ENCODE measurements at places on chromosomes 7 and 10.

- no peak for DNase-seq
Measured at GRCh38 chr10:130427216-130427722, 291.1 kb downstream of the GLRX3 start.

- DNase-seq = no peak
Measured at GRCh38 chr7:70301673-70302185, 703.5 kb downstream of the AUTS2 start.

- DNase-seq = no peak
Measured at GRCh38 chr7:24073651-24074420, 210.2 kb upstream of the NPY start.

DNA sequence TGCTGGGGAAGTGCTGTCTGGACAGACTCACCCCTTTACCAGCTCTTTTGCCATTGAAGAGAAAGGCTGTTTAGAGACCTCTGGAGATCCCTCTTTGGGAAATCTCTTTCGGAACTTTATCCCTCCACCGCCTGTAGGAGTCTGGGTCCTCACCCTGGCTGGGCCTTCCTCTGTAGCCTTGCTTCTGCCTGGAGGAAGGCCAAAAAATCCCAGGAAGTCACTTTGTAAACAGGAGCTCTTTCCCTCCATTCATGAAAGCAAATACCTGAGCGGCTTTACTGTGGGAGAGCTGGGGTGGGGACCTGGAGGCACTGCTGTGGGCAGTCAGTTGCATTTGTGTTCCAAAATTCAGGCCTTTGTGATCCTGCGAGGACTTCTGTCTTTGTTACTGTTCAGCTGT, 126.2 kb downstream of the KLF6 start:
- DNase-seq = no peak

GRCh38 chr7:15891151-15891881, 204.8 kb upstream of the MEOX2 start:
- peak; percentile 40 for DNase-seq

DNA sequence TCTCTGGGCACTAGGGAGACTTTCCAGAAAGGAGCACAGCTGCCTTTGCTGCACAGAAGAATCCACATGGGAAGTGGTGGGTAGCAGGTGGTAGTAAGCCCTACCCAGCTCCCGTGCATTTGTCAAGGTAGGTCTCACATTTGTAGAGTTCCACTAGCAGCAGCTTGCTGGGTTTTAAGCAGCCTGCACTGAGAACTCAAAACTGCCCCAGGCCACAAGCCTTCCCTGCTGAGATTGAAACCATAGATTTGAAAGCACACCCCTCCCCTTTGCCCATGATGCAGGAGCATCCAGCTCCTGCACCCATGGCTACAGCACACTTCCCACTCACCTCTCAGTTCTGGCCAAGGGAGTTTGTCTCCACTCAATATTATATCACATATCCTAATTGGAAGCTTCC, 604.5 kb upstream of the STEAP1 start:
- DNase-seq = no peak

- peak; percentile 89 for DNase-seq
Measured at GRCh38 chr7:128381161-128381821, 19.8 kb upstream of the PRRT4 start.

- DNase-seq = no peak
Measured at GRCh38 chr7:2521952-2522591, 2.5 kb downstream of the LFNG start.

GRCh38 chr7:138358850-138359341, 101.2 kb upstream of the TRIM24 start:
- DNase-seq = no peak

GRCh38 chr10:89252225-89252585, 630 bp upstream of the LIPA start:
- DNase-seq = no peak

- no peak for DNase-seq
Measured at GRCh38 chr10:29918623-29919400, 140.6 kb downstream of the JCAD start.

GRCh38 chr7:73437621-73438416, 4.2 kb downstream of the FZD9 start:
- no peak for DNase-seq

- DNase-seq = no peak
Measured at GRCh38 chr7:27199849-27200760, at the start of gene HOXA13. Gene HOXA13 (minus strand): TSS chr7:27200091. CDS start chr7:27200077, 14 bp downstream.

DNA sequence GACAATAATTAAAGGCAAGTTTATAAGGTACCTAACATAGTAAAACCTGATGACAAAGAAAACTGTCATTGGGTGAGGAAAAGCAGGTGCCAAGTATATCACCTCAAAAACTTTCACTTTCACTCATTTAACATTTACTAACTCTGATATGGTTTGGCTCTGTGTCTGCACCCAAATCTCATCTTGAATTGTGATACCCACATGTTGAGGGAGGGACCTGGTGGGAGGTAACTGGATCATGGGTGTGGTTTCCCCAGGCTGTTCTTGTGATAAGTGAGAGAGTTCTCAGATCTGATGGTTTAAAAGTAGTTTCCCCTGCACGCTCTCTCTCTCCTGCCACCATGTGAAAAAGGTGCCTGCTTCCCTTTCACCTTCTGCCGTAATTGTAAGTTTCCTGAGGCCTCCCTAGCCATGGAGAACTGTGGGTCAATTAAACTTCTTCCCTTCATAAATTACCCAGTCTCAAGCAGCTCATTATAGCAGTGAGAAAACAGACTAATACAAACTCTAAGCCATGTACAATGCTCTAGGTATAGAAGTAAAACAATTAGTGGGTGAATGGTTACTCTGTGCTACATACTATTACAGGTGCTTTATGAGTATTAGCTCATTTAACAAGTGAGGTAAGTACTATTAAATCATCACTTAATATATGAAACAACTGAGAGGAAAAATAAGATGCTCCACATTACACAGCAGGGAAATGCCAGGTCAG, 199.0 kb downstream of the CHCHD3 start:
- no peak for DNase-seq

GRCh38 chr10:123562811-123563580, 103.2 kb upstream of the GPR26 start:
- DNase-seq = no peak

DNA sequence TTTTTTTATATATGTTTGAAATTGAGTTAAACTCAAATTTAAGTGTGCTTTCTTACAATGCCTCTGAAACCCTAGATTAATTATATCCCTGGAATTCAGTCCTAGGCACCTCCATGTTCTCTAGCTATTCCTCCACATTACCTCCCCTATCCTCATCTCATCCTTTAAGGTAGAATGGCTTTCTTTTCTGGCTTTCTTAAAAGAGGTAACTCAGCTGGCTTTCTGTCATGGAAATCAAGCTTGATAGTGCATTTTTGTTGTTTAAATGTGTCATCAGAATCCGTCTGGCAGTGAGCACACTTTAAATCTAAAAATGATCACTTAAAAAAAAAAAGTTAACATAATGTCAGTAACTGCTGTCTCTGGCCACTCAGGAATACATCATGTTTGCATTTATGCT, 42.2 kb downstream of the AHR start:
- DNase-seq = no peak

DNA sequence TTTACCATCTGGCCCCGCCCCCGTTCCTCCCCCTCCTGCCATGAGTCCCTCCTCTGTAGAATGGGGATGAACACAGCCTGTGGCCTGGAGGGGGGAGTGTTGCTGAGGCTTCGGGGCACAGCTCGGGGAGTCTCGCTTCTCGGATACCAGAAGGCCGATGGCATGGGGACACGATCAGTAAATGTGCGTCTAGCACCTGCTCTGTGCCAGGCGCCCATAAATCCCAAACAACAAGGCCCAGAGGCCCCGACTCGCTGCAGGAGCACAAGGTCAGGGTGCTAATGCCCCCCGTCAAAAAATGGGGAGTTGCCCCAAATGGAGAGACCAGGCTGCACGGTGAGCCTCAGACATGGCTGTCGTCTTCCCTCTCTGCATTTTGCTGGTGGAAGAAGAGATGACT, 40.7 kb downstream of the JAKMIP3 start:
- DNase-seq = no peak

GRCh38 chr7:139776486-139777132, 1.2 kb downstream of the HIPK2 start:
- DNase-seq = peak; percentile 48

GRCh38 chr7:44186736-44187135, 2.5 kb downstream of the GCK start:
- no peak for DNase-seq

- DNase-seq = no peak
Measured at GRCh38 chr7:154566877-154567276, 436.0 kb downstream of the PAXIP1 start.

DNA sequence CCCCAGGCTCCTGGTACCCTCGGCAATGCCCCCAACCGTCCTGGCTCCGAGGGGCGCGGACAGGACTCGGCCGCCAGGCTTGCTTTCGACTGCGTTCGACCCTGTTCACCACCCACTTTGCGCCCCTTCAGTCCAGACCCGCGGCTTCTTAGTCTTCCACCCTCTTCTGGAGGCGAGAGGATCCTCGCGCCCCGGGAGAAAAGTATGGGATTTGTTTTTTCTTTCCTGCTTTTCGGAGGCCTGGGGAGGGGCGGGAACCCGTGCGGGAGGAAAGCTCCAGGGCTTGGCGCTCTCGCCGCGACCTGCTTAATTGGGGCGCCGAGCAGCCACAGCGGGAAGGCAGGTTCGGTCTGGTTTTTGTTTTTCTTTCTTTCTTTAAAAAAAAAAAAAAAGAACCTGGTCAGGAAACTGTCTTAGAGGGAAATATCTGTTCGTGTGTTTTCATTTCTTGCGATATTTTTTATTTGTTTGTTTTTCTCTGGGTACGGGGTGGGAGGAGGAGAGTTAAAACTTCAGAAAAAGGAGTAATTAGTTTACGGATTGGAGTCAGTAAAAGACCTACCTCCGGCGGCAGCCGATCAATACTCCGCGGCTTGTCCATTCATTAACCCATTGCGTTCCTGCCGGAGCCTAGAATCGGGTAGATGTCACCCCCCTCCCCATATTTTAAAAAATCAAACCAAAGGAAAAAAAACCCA, 1.6 kb downstream of the EMX2 start:
- DNase-seq = no peak

- DNase-seq = no peak
Measured at GRCh38 chr7:8669501-8669851, 236.1 kb downstream of the NXPH1 start.

GRCh38 chr7:14505906-14506305, 396.6 kb downstream of the DGKB start:
- DNase-seq = peak; percentile 24

DNA sequence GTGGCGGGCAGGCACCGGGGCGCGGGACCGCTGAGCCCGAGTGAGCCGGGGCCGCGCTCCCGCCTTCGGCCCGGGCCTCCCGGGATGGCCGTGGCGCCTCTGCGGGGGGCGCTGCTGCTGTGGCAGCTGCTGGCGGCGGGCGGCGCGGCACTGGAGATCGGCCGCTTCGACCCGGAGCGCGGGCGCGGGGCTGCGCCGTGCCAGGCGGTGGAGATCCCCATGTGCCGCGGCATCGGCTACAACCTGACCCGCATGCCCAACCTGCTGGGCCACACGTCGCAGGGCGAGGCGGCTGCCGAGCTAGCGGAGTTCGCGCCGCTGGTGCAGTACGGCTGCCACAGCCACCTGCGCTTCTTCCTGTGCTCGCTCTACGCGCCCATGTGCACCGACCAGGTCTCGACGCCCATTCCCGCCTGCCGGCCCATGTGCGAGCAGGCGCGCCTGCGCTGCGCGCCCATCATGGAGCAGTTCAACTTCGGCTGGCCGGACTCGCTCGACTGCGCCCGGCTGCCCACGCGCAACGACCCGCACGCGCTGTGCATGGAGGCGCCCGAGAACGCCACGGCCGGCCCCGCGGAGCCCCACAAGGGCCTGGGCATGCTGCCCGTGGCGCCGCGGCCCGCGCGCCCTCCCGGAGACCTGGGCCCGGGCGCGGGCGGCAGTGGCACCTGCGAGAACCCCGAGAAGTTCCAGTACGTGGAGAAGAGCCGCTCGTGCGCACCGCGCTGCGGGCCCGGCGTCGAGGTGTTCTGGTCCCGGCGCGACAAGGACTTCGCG, 534 bp downstream of the FZD9 start:
- DNase-seq = no peak

DNA sequence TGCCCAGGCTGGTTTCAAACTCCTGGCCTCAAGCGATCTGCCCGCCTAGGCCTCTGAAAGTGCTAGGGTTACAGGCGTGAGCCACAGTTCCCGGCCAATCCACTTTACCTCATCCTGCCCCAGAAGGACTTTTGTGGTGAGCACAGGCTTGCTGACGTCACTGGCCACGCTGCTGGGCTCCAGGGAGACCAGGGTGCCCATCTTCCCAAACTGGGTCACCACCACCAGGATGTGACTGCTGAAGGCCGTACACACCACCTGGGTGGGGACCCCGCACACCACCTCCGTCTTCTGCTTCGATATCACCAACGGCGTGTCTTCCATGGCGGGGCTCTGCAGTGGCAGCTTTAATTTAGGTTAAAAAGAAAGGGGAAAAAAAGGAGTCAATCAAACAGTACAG, 816 bp downstream of the PSMG3 start:
- no peak for DNase-seq

DNA sequence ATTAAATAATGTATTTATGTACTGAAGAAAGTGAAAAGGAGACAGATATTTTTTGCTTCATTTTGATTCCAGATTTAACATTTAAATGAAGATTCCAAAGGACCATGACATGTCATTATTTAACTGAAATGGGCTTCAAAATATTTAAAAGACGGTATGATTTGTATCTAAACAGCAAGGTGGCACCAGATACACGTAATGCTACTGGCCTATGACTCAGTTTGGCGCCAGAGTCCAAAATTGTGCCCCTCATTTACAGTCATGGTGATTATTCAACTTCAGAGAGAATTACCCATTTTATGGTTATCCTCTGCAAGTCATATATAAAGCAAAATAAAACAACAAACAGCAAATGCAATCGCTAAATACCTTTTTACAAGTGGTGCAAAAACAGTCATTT, 94.5 kb downstream of the ETV1 start:
- no peak for DNase-seq

DNA sequence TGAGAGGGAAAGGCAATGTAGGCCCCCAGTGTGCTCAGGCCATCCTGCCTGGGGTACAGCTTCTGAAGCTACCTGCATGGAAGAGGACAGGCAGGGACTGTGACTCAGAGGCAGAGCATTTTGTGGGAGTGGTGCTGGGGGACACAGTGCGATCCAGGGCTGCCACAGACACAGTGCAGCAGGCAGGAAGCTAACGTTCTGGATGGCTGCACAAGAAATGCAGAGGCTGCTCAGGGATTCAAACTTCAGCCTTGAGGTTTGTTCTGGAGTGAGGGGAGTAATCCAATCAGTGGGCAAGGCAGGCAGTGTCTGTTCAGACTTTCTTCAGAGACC, 648.0 kb upstream of the IGFBP3 start:
- no peak for DNase-seq

DNA sequence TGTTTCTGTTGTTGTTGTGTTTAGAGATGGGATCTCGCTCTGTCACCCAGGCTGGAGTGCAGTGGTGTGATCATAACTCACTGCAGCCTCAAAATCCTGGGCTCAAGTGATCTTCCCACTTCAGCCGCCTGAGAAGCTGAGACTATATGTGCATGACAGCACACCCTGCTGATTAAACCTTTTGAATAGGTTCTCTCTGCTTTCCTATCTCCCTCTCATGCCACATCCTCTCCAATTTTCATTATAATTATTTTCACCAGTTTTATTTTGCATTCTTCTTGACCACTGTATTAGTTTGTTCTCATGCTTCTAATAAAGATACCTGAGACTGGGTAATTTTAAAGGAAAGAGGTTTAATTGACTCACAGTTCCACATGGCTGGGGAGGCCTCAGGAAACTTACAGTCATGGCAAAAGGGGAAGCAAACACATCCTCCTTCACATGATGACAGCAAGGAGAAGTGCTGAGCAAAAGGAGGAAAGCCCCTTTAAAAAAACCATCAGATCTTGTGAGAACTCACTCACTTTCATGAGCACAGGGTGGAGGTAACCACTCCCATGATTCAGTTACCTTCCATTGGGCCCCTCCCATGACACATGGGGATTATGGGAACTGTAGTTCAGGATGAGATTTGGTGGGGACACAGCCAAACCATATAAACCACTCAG, 12.9 kb downstream of the AGK start:
- DNase-seq = no peak
